ENCODE measurements at places on chromosomes 5 and 9.

DNA sequence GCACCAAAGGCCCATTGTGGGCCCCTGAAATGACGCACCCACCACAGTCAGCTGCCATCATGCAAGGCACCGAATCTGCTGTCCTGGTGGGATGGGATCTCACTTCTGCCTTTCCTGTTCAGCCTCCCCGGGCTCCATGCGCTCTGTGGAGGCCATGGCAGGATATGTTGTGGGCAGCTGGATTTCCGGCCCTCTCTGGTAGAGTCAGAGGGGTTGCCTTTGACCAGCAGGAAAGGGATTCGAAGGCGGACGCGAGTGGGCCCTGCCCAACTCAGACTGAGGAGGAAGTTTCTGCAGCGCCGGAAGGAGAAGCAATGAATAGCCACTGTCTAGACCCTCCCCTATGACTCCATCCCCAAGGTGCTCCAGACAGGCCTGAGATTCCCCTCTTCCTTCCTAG, 35.5 kb downstream of the GADD45G start:
- no peak for DNase-seq

- DNase-seq: no peak
These were observed 169.8 kb upstream of the STK32A start for GRCh38 chr5:147065071-147065470.

- no peak for DNase-seq
These were observed 359.0 kb downstream of the SLIT3 start for GRCh38 chr5:168941901-168942300.

DNA sequence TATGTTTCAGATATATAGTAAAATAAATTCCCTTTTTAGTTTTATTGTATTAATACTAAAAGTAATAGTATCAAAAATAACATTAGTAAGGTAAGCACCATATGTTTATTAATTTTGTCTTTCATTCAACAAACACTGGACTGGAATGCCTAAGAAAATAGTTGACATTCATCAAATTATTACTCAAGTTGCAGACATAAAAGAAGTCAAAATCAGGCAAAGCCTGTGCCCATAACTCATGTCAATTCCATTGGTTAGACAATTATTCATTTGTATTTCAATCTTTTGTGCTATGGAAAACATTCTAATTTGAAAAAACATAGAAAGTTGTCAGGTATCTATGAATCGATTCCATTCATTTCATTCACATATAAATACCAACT, 158.9 kb downstream of the CEMIP2 start:
- DNase-seq: no peak
